ENCODE measurements at places on chromosomes 2 and 18. TPM values are rescaled to one million over a fixed set of nuclear protein-coding genes. Genes with fewer than 3 reads are reported as not detected.

Gene KCTD1
- 3.7 TPM for total RNA-seq

Gene TAF4B
- total RNA-seq: 13.4 TPM

Gene PLCD4
- 1.0 TPM for total RNA-seq

Gene REG3A
- not detected for total RNA-seq

Gene IMMT
- 93.0 TPM for total RNA-seq

Gene SERPINB8
- 20.9 TPM for total RNA-seq

Gene NAT8
- not detected for total RNA-seq

Gene MAL
- total RNA-seq: not detected

Gene REG3G
- not detected for total RNA-seq

Gene ATP6V1B1
- total RNA-seq: not detected

Gene LAMA1
- total RNA-seq: not detected

Gene INPP5D
- 247 TPM for total RNA-seq

Gene DSG1
- total RNA-seq: not detected

Gene WDFY1
- total RNA-seq: 67.2 TPM

GRCh38 chr2:149049142-149049541 lies 10.6 kb downstream of the LYPD6B start:
- DNase-seq: no peak

DNA sequence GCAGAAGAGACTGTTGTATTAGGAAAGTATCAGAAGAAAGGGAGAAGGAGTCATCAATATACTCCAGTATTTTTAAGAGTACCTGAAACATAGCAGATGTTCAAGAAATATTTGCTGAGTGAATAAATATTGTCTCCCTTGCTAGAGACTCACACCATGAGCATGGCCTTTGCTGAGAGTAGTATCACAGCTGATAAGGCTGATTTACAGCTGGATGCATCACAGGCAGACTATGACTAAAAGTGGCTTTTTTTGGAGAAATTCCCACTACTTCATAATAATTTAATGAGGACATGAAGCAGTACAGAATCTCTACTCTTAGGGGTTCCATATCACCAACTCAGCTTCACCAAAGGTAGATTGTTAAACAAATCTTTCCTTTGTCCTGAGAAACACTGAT lies 373.3 kb downstream of the RBM43 start:
- DNase-seq: no peak

- DNase-seq: no peak
Observed at GRCh38 chr2:62042944-62043343, 137.5 kb downstream of the COMMD1 start.

DNA sequence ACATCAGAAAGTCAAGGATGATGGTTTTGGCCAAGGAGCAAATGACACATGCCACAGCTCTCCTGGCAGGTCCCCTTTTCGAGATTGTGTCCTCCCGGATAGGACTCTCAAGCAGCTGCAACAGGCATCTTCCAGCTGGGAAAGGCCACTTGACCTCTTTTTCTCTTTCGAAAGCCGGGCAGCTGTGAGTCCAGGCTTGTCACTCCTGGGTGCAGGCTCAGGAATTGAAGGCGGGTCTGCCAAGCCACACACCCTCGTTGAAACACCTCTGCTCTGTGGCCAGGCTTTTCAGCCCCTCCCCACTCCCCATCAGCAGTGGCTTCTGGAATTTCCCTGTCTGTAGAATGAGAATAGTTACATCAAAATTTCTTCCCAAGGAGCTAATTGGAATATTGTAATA lies 98.0 kb downstream of the CCDC138 start:
- DNase-seq: no peak

GRCh38 chr2:5190023-5190422 lies 502.2 kb upstream of the SOX11 start:
- DNase-seq: no peak

DNA sequence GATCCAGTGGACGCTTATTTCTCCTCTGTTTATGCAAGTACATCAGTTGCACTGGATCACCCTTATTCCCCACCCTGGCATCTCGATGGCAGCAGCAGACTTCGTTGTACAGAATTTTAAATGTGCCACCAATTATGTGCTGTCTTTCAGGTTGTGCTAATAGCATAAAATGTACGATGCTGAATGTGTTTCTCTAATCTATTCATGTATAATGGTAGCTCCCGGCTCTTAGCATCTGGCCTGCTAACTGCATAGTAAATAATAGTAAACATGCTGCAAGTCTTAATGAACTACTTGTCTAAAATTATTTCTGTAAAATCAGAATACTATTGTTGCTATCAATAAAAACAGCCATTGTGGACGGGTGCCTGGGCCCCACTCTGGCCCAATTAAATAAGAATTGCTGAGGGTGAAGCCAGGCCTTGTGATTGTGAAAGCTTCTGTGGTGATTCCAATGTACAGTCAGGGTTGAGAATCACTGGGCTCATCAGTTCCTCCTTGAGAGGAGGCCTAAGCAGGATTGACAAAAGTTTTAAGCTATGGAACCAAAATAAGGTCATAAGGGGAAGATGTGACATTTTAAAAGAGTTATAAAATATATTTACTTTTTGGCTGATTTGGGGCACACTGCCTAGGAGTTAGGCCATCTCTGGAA lies 14.4 kb upstream of the MYO3B start:
- DNase-seq: no peak

- DNase-seq: no peak
Observed at GRCh38 chr2:8786463-8786862, 51.0 kb downstream of the KIDINS220 start.

DNA sequence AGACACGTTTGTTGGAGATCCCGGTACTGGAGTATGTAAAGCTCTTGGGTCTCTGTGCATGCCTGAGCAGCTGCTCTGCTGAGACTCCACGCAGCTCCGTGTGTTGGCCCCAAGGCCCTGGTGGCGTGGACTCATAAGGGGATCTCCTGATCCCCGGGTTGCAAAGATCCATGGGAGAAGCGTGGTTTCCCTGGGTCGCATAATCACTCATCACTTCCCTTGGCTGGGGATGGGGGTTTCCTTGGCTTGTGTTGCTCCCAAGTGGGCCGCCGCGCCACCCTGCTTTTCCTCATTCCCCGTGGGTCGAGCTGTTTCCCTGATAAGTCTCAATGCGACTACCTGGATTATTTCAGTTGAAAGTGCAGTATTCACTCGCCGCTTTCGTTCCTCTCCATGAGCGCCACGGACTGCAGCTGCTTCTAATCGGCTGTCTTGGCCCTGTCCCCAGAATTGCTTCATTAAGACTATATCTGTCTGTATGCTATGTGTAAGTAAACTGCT lies 76.0 kb downstream of the EPC2 start:
- DNase-seq: no peak

- no peak for DNase-seq
Observed at GRCh38 chr2:71895320-71896161, 252.1 kb downstream of the CYP26B1 start.

DNA sequence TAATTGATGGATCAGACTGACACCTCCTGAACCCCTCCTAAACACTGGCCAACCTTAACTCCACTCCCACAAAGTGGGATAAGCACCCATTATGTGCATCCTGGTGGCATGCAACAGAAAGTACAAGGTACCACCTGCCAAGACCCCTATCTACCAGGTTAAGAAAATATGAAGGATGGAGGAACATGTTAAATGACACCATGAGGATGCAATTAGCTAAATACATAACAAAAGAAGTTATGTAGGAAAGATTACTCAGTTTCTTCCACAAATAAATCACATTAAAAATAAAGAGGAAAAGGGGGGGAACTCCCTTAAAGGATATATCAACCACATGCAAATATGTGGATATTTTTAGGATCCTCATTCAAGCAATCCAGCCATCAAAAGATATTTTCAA lies 12.6 kb downstream of the CTAGE1 start:
- DNase-seq: no peak

GRCh38 chr18:54033052-54033451 lies 191.4 kb downstream of the MBD2 start:
- DNase-seq: no peak

DNA sequence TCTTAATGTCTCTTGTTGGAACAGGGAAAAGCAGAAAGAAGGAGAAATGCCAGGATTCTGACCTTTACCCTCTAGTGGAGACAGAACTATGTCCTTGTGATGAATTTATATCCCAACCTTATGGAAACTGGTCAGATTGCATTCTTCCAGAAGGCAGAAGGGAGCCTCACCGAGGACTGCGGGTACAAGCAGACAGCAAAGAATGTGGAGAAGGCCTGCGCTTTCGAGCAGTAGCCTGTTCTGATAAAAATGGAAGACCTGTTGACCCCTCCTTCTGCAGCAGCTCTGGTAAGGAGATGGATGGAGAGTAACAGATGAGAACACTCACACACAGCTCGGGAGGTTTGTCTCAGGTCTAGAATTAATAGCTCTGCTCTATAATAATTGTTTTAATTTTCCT lies 552.7 kb upstream of the HNMT start:
- no peak for DNase-seq

- DNase-seq: peak; percentile 49
Observed at GRCh38 chr2:231717281-231718171, 9.2 kb downstream of the PTMA start.

DNA sequence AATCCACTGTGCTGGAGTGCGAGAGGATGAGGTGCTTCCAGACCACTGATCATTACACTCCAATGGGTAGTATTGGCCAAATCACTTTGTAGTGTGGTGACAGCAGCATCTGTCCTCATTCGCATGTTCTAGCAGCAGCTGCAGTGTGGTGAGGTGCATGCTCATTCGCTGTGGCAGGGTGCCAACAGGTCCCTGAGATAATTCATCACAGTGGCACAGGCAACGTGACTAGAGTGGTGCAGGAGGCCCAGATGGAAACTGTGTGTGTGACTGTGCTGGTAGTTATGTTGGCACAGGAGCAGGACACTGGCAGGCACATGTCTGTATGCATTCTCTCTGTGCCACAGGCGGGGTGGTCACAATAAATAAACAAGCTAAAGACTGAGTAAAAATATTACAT lies 329.5 kb upstream of the SYT4 start:
- no peak for DNase-seq

DNA sequence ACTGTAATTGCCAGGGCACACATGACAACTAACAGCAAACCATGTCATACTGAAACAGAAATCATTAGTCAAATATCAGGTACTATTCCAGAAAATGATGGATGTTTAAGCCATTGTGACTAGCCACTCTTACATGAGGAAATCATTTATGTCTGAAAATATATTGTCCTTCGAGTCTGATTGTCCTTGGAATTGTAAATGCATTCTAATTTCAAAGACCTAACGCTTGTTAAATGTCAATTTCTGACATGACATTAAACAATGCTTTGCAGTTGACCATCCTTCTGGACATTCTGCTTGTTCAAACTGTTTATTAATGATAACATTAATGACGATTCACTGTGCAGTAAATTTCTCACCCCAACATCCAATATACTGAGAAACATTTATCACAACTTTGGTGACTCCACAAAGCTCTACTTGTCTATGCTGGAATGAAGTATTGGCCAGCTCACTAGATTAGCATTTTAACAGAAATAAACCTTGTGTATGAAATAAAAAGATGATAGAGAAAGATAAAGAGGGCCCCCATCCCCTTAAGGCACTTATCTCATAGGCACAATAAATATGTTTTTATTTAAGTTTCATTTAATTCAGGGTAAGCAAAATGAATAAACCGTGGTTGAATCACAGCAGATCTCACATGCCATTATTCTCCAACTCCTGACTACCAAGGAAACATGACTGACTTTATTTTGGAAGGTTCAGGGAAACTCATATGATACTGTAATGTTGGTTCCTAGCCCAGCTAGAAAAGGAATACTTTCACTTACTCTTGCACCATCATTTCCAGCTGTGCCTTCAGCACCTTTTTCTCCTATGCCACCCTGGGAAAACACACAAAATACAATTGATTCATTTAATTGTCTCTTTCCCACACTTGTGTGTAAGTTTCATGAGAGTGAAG lies 82.3 kb downstream of the COL3A1 start:
- no peak for DNase-seq

DNA sequence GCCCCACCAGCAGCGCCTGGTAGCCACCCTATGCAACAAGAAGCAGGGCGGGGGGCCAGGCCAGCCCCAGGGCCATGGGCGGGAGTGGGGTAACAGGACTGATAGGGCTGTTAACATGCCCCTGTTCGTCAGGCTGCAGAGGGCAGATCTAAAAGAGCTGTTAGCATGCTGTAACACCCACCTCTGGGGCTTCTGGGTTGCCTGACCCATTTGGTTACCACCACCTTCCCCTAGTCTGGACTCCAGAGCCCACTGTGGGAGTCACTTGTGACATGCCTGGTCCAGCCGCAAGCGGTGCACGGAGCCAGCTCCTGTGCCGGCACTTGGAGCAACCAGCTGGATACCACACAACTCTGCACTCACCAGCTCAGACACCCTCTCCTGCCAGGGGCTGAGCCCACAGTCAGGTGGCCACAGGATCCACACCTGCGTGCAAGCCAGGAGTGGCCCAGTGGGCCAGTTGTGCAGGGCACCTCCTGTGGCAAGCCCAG lies 2.1 kb downstream of the METTL8 start:
- no peak for DNase-seq

DNA sequence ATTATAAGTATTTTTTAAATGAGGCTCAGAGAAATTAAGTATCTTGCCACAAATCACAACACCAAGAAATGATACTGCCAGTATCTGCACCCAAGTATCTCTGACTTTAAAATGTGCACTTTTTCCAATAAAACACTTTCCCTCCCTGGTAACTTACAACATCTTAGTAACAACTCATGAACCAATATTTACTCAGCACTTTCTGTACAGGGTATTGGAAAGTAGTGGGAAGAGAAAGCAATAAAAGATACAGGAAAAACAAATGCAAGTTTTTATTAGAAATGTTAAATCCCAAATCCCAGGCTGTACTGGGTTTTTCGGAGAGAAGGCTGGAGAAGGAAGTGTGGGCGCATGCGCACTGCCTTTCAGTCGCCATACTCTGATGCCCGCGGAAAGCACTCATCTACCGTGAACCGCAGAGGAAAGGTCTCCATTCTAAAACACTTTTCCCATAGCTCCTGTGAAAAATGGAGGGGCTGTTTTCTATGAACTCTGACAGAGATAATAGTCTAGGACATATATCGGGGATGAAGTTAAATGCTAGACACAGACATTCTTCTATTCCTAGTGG lies 52.1 kb downstream of the L3MBTL4 start:
- DNase-seq: no peak
